Fibroblast of skin of scalp (primary cell): ENCODE measurements at places on chromosomes 16 and 17.

GRCh38 chr17:16975744-16976625, 4.1 kb upstream of the TNFRSF13B start:
- DNase-seq: peak; percentile 32

- DNase-seq: no peak
Measured at GRCh38 chr17:17751489-17752088, 70.3 kb downstream of the RAI1 start.

GRCh38 chr17:29061036-29061435, 18.1 kb downstream of the PIPOX start:
- DNase-seq: no peak

DNA sequence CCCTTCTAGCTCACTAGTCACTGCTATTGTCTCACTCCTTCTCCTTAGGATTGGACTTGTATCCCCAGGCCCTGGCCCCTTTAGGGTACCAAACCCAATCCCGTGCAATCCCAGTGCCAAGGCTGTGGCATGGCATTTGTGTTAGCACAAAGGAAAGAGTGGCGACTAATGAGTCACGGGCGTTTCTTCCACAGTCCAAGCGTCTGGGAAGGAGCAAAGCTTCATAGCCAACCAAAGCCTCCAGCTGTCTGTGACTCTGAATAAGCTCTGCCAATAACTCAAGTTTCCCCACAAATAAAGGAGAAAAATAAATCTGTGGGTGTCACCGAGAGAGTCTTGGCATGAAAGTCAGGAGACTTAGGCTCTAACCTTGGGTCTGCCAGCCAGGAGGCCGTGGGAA, 54.6 kb upstream of the COX10 start:
- peak; percentile 18 for DNase-seq

DNA sequence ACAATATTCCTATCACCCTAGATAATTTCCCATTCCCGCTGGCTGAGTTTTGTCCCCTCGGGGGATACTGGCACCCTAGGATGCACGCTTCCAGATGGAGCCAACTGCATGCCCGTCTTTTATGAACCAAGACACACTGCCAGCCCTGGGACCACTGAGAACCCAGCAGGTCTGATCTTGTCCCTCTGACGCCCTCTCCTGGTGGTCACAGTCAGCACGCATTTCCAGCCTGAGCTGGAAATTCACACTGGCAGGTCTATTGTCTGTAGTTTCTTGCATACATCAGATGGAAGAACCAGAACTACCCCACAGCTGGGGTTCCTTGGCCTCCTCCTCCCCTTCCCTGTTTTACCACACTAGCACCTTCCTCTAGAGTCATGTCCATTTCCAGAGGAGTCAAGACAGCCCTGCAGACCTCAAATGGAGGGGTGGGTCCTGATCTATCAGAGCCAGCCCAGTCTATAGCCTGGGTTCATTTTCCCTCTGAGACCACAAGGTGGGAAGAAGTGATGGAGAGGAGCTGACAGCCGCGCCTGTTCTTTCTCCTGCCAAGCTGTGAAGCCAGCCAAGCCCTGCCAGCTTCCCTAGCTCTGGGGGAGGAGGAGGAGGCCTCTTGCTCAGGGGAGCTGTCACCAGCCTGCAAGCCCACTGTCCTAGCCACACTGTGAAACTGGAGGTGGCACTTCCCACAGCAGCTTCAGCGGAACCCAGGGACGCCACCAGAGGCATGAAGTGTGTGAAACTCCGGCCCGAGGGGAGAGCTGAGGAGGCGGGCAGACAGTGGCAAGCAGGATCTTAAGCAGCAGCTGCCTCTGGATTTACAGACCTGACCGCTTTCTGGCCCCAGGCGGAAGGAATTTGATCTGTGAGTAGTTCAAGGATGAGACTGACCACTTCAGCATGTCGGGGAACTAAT, 29.3 kb downstream of the MXRA7 start:
- peak; percentile 59 for DNase-seq

GRCh38 chr17:6110592-6110991, 40.4 kb downstream of the WSCD1 start:
- DNase-seq: no peak

DNA sequence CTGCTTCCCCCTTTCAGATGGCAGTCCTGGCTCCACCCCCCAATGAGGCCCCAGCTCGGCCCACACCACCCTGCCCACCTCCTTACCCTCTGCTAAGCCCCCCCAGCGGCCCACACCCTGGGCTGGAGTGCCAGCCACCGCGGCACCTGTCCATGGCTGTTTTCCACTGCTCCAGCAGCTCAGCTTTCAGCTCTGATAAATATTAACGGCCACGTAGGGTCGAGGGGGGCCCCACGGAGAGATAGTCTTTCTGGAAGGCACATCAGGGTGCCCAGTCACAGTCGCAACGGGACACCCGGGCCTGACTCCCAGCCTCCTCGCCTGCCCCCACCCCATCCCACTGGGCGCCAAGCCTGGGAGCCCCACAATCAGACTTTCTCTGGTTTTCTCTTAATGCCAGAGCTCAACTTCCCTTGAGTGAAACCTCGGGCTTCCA, 46.5 kb upstream of the CIBAR2 start:
- no peak for DNase-seq

GRCh38 chr16:87351320-87351698, 32.3 kb downstream of the FBXO31 start:
- DNase-seq: no peak

- DNase-seq: no peak
Measured at GRCh38 chr17:8944748-8945147, 20.8 kb downstream of the PIK3R5 start.

- peak; percentile 62 for DNase-seq
Measured at GRCh38 chr17:5821803-5822202, 237.5 kb upstream of the NLRP1 start.

GRCh38 chr17:48148854-48149786, 41.6 kb downstream of the SNX11 start:
- DNase-seq: peak; percentile 33

GRCh38 chr17:17091276-17091675, 49.0 kb downstream of the MPRIP start:
- no peak for DNase-seq

- no peak for DNase-seq
Measured at GRCh38 chr16:5175266-5175665, 77.7 kb upstream of the EEF2KMT start.

DNA sequence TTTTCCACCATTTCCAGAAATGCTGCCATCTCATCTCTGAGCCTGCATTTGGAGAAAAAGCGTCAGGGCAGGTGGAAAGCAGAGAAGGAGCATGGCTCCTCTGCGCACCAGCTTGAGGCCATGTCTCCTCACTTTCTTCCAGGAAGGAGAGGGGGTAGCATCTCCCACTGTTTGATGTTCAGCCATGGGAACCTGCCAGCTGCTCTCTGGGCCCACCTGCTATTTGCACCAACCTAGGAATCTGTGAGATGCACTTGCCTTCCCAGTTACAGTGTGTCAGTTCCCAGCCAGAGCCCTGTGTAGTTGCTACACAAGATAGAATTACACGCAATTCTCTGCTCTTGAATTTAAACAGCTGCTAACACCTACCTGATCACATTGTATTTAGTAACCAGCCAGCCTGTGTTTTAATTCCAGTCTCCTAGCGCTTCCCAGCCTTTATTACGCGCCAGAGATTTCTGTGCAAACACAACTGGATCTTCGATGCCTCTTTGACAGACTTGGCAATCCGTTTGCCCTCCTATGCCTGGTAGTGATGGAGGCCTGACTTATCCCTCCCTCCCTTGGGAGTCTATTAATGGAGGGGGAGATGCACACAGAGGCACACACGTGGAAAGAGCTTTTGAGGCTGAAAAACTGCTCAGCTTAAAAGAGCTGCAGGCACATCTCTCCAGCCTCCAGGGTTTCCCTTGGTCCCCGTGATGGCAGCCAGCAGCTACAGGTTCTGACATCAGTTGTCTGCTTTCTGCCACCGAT, 98.1 kb upstream of the SEC14L1 start:
- no peak for DNase-seq

- DNase-seq: no peak
Measured at GRCh38 chr17:68849673-68850610, 105.2 kb downstream of the ABCA8 start.

GRCh38 chr16:69563605-69564580, 1.9 kb upstream of the NFAT5 start:
- no peak for DNase-seq
